ENCODE measurements at places on chromosomes 16 and 17.

DNA sequence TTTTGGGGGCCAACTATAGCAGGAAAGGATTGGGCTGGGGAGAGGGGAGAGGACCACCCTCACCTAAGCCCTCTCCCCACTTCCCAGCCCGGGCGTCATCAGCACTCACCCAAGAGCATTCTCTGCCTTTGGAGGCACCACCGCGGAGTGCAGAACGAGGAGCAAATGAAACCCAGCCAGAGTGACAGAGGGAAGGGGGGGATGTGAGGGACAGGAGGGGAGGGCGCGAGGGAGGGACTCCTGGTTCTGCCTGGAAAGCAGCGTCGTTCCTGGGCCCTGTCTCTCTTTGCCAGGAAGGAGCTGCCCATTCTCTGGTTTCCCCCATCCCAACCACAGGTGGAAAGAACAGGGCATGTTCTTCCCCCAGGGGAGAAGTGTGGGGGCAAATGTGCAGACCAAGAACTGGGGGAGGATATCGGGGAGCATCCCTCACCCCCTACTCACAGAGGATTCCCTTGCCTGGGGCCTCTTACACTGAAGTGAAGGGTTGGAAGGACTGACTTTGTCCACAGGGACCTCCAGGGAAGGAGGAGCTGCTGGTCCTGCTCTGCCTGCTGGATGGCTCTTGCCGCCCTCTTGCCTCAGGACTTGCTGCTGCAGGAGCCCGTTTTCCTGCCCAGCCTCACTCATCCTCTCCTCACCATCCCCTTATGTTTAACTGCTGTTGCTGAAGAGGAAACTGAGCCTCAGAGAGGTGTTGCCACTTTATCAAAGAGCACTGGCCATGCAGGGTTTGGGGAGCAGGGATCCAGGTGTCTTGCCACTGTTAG is 3.5 kb upstream of the C17orf113 start:
- DNase-seq: no peak

- DNase-seq: no peak
These were observed 17.8 kb downstream of the TTLL6 start for GRCh38 chr17:48799069-48799723.

GRCh38 chr17:1197379-1197778 is 17.6 kb upstream of the ABR start:
- DNase-seq: peak; percentile 97

GRCh38 chr17:41967921-41968578 is 1.5 kb downstream of the CNP start:
- DNase-seq: no peak

DNA sequence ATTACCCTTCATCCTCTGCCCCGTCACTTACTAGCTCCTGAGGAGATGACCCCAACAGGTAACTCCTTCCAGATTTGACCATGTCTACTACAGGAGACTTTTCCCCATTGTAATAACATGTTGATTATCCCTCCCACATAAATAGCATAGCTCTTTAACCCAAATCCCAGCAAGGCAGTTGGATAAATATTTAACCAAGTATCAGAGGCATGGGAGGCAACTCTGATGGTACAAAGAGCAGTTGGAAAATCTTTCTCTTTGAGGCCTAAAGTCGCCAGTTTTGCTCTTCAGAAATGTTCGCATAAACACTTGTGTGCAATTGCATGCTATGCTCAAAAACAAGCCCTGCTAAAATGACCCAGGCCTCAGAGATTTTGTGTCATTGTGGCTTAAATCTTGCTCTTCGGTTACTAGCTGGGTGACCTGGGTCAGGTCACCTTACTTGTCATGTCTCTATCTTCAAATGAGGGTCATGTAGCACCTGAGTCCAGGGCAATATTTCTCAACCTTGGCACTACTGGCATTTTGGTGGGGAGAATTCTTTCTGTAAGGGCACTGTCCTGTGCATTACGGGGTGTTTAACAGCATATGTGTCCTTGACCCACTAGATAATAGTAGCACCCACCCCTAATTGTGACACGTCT is 48.8 kb downstream of the HSD17B2 start:
- no peak for DNase-seq

- no peak for DNase-seq
These were observed 82.3 kb downstream of the GNAO1 start for GRCh38 chr16:56273615-56274014.

DNA sequence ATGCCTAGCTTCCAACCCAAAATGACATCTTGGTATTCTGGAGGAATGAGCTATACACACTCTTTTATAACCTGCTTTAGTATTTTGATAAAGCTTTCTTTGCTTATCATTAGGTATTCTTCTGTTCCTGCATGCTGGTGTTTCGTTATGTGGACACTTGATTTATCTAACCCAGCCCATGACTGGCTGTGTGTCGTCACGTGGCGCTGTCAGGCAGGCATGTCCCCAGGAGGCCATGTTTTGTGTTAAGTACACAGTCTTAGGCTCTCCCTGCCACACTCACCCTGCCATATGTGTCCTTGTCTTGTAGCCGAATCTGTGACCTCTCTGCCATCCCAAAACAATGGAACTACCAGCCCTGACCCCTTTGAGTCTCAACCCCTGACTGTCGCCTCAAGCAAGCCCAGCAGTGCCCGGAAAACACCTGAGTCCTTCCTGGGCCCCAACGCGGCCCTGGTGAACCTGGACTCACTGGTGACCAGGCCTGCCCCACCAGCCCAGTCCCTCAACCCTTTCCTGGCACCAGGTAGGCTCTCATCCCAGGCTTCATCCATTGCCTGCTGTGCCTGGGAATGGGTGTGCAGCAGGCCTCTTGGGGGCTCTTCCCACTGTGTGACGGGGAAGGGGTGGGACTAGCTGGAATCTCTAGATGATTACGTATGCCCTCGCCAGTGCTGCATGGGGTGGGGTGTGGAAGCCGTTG is 30.8 kb downstream of the B9D1 start:
- no peak for DNase-seq

DNA sequence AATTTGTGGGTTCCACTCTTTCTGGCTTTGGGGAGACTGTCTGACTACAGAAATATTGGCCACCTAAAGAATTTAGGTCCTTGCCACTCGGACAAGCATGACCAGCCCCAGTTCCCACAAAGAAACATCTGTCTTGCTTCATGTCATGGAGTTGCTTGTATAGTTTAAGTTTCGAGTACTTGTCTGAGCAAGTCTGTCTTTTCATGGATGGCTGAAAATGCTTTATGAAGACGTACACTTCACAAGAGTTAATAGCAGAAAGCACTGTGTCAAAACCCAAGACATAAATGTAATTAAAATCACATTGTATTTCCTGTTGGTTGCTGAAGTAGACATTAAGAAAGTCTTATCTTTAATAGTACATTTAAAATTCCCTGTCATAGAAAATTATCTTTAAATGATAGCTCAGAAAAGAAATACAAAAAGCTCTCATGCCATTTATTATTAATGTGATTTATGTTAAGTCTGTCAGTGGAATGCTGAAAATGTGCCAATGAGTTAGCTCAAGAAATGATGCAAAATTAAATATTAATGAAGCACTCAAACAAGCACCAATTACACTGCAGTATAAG is 29.8 kb upstream of the XYLT2 start:
- no peak for DNase-seq

All from suppressor macrophage treated with lipopolysaccharide for 1 hour (primary cell).